Stimulated activated CD4-positive, alpha-beta T cell treated with anti-CD3 and anti-CD28 coated beads, Interleukin-2, amount 100 ng/mL, for 4 hours (primary cell): ENCODE measurements at places on chromosomes 16 and 17.

DNA sequence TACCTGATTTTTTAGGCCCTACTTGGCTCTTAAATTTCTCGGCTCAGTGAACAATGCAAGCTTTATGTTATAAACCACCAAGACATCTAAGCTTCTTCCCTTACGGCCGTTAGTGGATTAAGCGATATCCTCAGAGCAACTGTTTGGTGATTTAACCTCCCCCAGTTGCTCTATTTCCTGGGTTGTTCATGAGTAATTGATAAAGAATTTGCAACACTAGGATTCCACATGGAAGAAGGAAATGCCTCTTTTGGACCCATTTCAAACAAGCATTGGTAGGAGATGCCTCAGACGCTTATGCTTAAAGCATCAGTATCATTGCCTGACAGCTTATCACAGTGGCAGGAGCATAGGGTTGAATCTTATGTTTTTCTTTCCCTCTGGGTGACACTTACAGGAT lies 65.3 kb downstream of the RBFOX1 start:
- no peak for DNase-seq

DNA sequence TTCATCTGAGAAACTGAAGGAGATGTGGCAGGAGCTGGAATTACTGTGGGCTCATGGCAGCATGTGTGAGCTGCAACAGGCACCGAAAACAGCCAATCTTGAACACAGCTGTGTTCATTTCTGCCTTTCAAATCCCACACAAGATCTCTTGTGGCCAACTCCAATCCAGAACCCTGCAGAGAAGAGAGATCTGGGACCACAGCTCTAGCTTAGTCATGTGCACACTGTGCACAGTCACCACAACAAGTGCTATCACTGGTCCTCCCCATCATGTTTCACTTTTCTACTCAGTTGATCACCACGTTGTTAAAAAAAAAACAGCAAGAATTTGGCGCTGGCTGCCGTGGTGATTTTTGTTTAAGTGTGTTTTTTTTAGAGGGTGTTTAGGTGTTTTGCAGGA lies 254.5 kb upstream of the ELAC2 start:
- no peak for DNase-seq

DNA sequence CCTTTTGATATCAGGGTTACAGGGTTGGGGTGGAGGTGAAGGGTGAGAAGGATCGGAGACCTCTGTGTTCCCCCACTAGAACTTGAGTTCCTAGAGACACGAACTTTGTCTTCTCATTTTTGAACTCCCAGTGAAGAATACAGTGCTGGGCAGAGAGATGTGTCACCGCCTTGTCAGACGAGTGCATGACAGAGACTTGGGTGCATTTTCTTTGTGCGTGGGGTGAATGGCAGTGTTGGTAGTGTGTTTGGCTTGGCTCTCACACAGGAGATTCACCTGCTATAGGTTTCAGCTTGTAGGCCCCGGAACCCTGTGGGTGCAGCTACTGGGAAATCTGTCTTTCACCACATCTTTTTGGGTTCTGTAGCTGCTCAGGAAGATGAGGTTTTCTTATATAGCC lies 40.0 kb upstream of the CCR7 start:
- DNase-seq: peak; percentile 73

GRCh38 chr16:8885674-8886592 lies 3.8 kb downstream of the LITAFD start:
- no peak for DNase-seq

- no peak for DNase-seq
Observed at GRCh38 chr17:11805952-11806351, 191.3 kb downstream of the ZNF18 start.

- no peak for DNase-seq
Observed at GRCh38 chr17:11921296-11921695, 76.0 kb downstream of the ZNF18 start.

DNA sequence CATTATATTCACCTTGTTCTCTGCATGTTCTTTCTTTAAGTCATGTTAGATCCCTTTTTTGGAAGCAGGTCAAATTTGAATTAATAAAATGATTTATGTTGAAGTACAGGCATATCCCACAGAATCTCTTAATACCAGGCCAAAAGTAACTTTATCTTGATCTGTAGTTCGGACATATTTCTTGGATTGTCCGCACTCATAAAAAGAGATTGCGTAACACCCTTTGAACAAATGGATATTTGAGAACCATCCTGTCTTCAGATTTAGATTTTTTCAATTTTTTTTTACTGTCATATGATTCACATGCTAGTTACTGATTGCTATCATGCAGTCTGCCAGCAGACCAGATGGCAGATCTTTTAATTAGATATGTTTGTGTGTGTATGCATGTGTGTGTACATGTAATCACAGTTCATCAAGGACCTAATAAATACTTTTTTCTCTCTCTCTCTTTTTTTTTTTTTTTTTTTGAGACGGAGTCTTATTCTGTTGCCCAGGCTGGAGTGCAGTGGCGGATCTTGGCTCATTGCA lies 352.6 kb downstream of the WWOX start:
- no peak for DNase-seq

DNA sequence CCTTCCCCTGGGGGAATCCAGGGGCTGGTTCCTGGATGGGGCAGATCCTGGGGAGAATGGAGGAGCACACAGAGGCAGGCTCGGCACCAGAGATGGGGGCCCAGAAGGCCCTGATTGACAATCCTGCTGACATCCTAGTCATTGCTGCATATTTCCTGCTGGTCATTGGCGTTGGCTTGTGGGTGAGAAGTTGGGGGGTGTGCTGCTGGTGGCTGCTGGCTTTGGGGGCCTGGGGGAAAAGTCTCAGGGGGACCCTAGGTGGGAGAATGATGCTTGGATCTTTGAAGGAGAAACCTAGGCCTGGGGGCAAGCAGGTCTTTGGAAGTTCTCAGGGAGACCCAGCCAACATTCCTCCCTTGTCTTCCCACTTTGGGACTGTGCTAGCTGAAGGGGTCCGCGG lies at the start of gene SLC5A2:
Gene SLC5A2 (plus strand): TSS at position 43 of the 400 bp plus-strand sequence. CDS start 14 bp downstream, at position 57.
- no peak for DNase-seq

- DNase-seq: no peak
Observed at GRCh38 chr17:72175787-72176515, 55.1 kb downstream of the SOX9 start.

DNA sequence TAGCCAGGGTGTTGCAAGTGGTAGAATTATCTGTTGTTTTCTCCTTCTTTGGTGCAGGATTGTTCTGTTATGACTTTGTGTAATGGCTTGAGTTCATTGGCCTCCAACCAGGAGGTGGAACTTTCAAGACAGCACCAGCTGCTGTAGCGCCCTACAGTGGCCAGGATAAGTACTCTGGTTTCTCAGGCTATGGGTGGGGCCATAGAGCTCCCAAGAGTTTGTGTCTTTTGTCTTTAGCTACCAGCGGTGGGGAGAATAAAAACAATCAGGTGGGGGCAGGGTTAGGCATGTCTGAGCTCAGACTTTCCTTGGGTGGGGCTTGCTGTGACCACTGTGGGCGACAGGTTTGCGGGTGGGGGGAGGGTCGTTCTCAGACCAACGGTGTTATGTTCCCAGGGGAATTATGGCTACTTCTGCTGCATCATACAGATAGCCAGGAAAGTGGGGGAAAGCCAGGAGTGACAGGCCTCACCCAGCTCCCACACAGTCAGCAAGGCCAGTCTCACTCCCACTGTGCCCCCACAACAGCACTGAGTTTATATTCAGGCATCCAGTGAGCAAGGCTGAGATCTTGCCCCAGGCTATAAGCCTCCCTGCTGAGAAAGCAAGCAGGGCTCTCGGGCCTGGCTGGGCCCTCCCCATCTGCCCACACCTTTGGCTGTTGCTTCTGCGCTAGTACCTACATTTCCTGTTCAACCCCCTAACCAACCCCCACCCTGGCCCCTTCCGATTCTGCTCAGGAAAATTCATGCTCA lies 15.4 kb downstream of the ABCA10 start:
- DNase-seq: no peak

DNA sequence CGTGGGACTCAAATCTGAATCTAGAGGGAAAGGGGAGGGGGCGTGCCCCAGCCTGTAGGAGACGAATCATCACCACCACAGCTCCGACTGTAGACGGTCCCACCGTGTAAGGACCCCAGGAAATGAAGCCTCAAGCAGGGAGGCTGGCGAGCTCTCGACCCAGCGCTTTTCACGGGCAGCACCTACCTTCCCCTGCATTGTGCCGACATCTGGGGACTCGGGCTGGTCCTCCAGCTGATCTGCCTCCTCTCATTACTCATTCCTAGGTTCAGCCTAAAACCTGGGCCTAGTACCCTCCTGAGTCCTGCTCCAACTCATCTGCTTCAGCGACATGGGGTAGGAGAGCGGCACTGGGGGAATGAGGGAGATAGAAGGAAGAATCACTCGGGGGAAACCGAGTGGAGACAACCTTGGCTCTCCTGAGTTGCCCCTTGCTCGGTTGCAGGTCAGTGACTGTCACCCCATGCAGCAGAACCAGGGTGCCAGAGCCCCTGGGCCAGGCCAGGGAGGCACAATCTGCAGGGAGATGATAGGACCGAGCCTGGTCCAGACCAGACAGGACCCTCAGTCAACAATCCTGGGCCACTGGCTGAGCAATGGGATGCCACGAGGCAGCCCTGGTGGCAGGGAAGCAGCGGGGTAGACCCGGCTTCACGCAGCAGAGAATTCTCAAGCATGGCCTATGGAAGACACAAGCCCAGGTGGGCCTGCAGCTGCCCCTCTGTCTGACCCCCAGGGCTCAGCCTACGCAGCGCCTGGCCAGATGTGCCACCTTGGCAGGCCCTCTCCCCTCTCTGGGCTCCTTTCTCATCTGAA lies 833 bp upstream of the BCAR1 start:
- no peak for DNase-seq

DNA sequence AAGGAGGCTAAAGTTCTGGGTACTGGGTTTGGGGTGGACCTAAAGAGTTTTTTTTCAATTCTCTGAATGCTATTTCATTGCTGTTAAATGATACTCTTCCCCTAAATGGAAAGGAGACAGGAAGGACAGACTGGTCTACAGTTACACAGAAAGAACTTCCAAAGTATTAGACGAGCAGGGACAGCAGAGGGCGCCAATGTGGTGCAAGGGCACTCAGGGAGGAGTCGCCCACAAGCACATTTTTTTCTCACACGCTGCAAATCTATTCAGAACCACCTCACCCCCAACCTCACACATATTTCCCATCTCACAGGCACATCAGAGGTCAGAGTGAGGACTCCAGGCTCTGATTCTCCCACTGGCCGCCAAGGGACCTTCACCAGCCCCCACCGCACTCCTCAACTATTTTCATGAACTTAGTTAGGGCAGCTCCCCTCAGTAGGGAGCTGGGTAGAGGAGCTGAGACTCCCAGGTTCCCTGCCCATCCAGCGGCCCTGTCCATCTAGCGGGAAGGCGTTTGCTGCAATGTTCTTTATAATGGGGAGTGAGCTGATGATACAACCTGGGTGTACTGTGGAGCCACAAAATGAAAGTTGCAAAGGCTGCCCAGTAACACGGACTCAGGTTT lies 6.8 kb upstream of the CA4 start:
- peak; percentile 63 for DNase-seq

- DNase-seq: no peak
Observed at GRCh38 chr17:40497695-40498094, 3.7 kb downstream of the TNS4 start.
